ENCODE measurements at places on chromosomes 3 and 15.

- DNase-seq: peak; percentile 14
Measured at GRCh38 chr3:51967384-51968169, at the start of gene PCBP4. PCBP4 (minus strand) TSS chr3:51967454; CDS start chr3:51961240, 6,214 bp downstream.

GRCh38 chr3:102225407-102226132 lies 209.2 kb upstream of the ZPLD1 start:
- no peak for DNase-seq

- DNase-seq: no peak
Measured at GRCh38 chr3:186417791-186418190, 55.8 kb upstream of the DGKG start.

DNA sequence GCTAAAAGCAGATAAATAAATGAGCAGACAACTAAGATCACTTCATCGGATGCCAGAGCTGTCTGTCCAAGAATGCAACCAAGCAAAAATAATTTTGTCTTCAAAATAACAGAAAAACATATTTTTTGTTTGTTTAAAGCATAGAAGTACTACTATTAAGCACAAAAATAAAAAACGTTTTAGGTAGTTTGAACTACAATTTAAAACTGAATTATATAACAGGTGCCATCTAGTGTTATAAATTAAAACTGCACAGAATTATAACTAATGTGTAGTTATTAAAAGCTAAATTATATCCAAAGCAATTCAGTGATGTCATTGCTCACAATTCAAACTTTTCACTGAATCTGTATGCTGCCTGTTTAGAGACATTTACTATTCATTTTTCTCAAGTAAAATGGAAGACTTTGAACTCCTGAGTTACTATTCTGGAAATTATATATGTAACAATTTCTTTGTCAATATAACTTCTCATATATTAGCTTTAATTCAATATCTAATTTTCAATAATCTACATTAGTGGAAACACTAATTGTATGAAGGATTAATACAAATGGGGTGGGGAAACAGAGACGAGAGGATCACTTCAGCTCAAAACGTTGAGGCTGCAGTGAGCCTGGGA lies 29.5 kb downstream of the LINS1 start:
- DNase-seq: no peak

GRCh38 chr15:50953302-50953701 lies 44.8 kb downstream of the AP4E1 start:
- DNase-seq: no peak

- DNase-seq: no peak
Measured at GRCh38 chr15:33561407-33561806, 250.6 kb downstream of the RYR3 start.

DNA sequence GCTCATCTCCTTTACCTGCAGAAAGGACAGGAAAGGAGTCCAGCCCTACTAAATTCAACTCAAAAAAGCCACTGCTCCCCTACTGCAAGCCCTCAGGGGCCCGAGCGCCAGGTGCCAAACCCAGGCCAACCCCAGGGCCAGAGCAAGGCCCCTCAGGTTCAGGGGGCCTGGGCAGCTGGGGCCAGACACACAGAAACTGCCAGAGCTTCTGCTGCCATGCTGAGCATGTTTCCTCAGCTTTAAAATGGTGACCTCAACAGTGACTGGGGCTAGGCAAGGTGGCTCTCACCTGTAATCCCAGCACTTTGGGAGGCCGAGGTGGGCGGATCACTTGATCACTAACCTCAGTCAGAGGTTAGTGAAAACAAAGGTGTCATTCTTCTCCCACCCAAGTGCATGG lies 38.8 kb downstream of the KLHL25 start:
- DNase-seq: no peak

- DNase-seq: no peak
Measured at GRCh38 chr3:99388780-99389179, 249.6 kb upstream of the COL8A1 start.

- DNase-seq: no peak
Measured at GRCh38 chr3:61808526-61808925, 247.2 kb downstream of the PTPRG start.

- no peak for DNase-seq
Measured at GRCh38 chr3:64756398-64756986, 68.7 kb upstream of the ADAMTS9 start.

GRCh38 chr3:23966328-23966727 lies 21.2 kb downstream of the NR1D2 start:
- DNase-seq: no peak

GRCh38 chr15:69748576-69749185 lies 296.1 kb downstream of the RPLP1 start:
- no peak for DNase-seq

- DNase-seq: peak; percentile 36
Measured at GRCh38 chr15:100873029-100873677, 6.5 kb upstream of the ALDH1A3 start.

DNA sequence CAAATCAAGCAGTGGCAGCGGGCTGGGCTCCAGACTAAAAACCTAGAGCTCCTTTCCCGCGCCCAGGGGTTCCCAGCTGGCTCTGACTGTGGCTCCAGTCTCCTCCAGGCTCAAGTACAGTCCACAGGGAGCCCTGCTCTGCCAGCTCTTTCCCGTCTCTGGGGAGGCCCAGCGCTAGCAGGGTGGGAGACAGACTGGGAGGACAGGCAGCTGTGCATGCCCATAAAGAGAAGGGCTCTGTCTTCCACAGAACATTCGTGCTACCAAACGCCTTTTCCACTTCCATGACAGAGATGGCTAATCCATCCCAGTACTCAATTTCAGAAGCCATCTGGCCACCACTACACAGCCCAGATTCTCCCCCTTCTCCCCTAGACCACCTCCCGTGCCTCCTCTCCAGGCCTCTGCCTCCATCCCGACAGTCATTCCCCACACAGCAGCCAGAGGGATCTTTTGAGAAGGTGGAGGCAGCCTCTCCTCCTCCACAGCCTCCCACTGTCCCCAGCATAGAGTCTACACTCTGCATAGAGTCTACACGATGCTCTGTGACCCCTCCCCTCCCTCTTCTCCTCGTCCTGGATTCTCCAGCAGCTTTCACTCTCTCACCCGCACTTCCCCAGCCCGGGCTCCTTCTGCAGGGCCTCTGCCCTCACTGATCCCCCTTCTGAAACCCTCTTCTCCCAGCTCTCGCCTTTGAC lies 6.8 kb upstream of the DUSP7 start:
- no peak for DNase-seq

DNA sequence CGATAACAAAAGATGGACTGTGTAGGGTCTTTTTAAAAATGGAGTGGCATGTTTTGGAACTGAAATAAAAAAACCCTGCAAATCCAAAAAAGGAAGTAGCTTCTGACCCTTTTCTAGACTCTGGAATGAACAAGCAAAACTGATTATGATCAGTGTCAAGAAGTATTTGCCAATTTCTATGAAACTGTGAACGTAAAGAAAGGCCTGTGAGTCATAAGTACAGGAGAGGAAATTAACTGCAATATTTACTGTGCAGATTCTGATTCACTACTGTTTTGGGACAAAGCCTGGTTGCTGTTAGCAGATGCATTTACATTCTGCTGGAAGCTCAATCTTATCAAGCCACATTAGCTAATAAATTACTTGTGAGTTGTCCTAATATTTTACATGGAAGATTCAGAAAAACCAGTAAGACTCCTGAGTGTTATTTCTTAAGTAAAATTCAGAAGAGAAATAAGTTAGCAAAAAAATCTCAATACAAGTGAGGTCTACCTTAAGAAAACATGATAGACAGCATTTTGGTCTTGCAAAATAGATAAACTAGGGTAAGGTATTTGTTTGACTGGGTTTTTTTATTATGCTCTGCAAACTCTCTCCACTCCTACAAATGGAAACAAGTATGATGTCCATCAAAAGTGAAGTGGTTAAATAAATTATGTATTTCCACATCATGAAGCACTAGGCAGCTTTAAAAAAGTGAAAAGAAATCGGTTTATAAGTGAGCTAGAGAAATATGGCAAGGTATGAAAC lies 90.2 kb upstream of the LMOD3 start:
- no peak for DNase-seq

DNA sequence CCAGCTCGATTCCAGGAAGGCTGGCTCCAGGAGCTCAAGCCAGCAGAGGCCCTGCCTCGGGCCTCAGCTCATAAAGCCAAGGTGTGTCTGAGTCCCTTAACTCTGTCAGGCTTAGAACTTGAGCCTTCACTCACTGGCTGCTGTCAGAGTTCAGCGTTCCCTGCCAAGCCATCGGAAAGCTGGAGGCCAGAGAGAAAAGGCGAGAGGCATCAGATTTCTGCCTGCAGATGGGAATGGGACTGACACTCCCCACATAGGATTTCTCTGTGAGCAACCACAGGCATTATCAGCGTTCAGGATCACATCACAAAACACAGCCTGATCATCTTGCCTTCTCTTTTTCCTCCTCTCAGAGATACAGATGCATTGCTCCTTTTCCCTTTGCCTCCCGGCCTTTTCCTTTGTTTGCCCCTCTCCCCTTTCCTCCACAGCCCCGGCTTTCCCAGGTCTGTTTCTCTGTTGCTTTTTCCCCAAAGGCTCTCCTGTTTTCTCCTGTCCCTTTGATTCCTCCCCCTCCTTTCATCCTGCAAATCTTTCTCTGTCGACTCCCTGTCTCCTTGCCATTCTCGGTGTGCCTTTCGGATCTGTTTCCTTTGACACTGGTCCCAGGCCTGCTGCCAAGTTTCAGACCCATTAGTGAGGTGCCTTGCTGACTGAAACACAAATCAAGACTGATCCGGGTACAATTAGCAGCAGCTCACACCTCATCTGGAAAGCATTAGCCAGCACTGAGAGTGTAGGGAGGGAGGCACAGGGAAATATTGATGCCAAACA lies 44.5 kb upstream of the BOC start:
- no peak for DNase-seq

DNA sequence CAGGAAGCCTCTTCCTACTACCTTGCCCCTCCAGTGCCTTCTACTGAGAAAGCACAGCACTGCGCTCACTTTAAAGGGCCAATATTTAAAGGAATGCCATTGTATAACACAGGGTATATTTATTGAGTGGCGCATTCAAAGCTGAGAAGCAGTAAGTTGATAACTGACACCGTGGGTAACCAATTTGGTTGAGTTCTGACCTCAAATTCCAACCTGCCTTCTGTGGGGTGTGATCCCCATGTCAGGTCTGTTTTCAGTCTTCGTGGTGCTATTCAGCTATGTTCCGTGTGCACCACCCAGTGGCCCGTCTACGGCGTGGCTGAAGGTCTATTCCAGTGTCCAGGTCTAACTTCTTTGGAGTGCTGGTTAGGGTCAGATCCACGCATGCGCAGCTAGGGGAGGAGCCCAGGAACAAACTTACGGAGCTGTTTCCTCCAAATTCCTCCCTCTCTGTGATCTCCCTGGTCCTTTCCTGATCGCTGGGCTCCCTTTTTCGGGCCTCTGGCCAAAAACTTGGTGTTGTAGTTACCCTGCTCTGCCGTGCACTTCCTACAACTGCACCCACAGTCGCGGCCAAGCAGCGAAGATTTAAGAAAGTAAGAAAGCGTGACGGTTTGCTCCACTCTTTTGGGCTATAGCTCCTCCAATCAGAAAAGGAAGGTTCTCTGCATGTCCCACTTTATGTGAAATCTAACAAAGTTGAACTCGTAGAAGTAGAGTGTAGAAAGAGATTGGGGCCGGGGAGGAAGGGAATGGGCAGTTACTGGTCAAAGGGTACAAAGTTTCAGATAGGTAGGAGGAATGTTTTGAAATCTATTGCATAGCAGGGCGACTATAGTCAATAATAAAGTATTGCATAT lies 7.7 kb downstream of the LRRC2 start:
- DNase-seq: peak; percentile 84

DNA sequence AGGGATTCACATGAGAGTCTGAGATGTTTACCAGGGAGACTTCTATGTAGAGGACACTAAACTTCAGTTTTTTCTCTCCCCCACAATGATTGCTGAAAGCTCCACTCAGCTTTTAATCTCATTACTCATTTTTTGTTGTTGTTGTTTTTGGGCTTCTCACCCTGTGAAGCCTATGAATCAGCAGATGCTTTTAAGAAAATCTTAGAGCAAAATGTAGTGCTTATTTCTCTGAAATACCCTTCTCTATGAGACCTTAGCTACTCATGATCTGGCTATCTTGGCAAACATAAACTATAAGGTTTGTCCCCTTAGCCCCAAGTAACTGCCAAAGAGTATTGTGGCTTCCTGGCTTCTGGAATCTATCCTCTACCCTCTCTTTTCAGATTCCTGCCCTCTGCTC lies 537.3 kb downstream of the OCA2 start:
- DNase-seq: no peak

Measured in CD4-positive, alpha-beta T cell treated with Interferon gamma for 1 hour (primary cell).